Muscle of back (tissue), 13 donors: ENCODE measurements at places on chromosomes 2 and 18. TPM values are rescaled to one million over a fixed set of nuclear protein-coding genes. Genes with fewer than 3 reads are reported as not detected.

DNA sequence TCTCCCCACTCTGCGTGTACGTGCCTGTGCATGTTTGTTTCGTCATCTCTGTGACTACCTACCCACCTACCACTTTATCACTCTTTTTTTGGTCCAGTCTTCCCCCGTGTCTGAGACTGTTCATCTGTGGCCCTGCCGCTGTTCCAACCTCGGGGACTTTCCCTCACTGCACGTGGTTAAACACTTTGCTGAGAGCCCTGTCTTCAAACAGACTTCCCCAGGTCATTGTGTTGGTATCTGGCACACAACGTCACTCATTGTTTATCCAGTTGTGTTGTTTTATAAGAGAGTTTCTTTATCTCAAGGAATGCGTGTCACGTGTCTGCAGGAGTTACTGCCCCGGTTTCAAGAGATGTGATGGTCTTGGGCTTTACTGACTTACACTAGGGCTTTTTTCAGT is 262.0 kb upstream of the RASGRP3 start:
- no peak for DNase-seq

DNA sequence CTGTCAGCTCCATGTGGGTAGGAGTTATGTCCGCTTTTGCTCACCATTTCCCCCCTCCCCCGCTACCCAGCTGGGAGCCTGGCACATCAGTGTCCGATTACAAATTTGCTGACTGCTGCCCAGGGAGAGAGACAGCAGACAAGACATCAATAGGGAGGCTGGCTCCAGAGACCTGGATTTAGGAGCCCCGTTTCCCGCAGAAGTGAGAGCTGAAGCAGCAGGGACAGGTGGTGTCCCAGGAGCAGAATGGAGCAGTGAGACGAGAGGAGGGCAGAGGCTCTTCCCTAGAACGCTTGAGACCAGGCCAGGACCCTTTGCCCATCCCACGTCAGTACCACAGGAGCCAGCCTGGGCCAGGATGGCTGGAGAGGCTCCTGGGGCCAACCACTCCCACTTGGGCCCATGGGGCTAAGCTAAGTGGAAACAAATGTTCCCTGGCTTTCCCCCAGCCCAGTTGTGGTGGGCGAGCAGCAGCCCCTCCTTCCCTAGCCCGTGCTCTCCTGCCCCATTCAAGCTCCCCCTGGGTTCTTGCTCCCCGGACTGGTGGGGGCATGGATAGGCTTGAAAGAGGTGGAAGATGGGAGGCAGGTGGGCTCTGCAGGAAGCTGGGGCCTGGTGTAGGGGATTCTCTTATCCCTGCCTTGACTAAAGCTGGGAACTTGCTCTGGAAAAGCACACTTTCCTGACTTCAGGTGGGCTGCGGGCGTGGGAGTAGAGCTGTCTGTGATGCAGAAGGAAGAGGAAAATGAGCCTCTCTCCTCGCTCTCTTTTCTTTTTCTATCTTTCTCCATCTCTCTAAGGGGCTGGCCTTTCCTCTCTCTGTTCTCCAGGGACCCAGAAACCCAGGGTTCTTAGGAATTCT is 4.1 kb upstream of the WNT6 start:
- DNase-seq = no peak

CCL20 gene
- not detected for polyA plus RNA-seq

GRCh38 chr2:108257757-108258331 is 18.1 kb downstream of the SULT1C3 start:
- DNase-seq = no peak

LYG2 gene
- polyA plus RNA-seq = not detected

DNA sequence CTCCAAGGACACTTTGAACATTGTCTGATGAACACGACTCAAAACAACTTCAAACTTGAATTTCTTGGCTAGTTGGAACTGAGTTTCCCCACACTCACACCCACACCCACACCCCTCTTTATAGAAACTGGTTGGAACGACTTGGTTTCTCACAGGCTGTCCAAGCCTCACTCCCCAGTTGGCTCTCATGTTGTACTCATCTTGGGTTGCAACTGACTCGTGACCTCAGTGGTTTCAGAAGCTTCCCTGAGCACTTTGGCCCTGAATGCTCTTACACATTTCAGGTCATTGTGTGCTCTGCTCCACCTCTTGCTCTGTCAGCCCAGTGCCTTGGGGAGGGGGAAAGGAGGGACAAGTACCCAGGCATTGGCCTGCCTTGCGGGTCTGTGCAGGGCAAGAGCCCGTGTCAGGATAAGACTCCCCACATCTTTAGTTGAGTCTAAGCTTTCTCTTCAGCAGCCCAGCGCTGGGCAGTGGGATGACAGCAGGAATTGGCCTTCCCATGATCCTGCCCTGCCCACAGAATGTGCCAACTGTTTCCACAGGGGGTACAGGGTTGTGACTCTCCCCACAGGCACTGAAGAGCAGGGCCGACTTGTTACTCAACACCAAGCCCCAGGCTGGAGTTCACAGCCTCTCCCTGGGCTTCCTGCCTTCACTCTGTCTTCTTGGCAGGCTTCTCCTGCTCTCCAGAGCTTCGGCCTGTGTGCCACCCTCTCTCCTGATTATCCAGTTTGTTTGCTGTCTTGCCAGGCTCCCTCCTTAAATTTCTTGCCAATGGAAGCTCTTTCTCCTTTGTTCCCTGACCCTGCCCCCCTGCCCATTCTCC is 104.6 kb downstream of the RTN4 start:
- DNase-seq = peak; percentile 38

GRCh38 chr2:235116885-235117492 is 165.2 kb downstream of the SH3BP4 start:
- peak; percentile 46 for DNase-seq

PARD6G gene
- 12.7 TPM for polyA plus RNA-seq

DNPEP gene
- 36.5 TPM for polyA plus RNA-seq
